Tibial nerve (tissue), 4 donors: ENCODE measurements at places on chromosomes 6 and 20. TPM values are rescaled to one million over a fixed set of nuclear protein-coding genes. Genes with fewer than 3 reads are reported as not detected.

DNA sequence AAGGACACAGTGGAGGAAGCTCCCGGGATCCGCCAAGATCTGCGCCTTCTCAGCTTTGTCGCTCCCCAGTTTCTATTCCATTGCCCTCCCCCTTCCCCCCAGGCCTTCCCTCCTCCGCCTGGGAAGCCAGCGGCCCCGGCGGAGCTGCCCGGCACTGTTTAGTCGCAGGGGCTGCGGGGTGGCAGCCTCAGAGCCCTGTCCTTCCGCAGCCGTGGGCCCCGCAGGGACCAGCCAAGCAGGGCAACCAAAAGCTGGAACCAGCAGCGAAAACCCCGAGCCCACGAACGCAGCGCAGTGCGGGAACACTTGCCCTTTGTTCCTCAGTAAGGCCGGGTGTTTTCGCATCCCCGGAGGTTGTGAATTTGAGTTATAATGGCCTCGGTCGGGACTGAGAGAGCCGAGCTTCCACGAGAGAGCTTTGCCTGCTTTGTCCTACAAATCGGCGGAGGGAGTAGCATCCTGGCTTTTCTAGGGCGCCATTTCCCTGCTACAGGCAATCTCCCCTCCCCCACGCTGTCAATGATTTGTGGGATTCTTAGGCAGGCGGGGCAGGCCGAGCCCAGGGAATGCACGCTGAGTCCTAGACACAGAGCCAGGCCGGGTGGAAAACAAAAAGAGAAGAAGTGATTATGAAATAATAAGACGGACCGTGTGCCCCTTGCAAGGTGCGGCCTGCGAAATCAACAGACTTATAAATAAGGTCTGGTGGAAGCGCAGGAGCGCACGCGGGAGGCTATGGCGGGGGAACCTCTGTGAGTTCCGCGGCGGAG lies 4.0 kb upstream of the TUBB2B start:
- peak; percentile 86 for DNase-seq

DNA sequence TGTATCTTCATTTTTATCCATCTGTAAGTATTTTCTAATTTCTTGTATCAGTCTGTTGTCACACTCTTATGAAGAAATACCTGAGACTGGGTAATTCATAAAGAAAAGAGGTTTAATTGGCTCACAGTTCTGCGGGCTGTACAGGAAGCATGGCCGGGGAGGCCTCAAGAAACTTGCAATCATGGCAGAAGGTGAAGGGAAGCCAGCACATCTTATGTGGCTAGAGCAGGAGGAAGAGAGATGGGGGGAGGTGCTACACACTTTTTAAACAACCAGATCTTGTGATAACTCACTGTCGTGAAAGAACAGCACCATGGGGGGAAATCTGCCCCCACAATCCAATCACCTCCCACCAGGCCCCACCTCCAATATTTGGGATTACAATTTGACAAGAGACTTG lies 10.9 kb upstream of the BCKDHB start:
- DNase-seq: no peak

GRCh38 chr6:150249261-150249660 lies 106.4 kb downstream of the PPP1R14C start:
- DNase-seq: no peak

Gene DEFB132
- 0.66 TPM for total RNA-seq

- DNase-seq: no peak
Measured at GRCh38 chr6:133241086-133241900, at the start of gene EYA4. Gene EYA4, plus strand, starts transcription at chr6:133241357. Its CDS starts 33,424 bp downstream, at chr6:133274781.

- no peak for DNase-seq
Measured at GRCh38 chr6:160391419-160392116, 43.4 kb downstream of the SLC22A3 start.

Gene BPIFB2
- not detected for total RNA-seq

- DNase-seq: no peak
Measured at GRCh38 chr20:55597526-55597925, 407.8 kb downstream of the CBLN4 start.

DNA sequence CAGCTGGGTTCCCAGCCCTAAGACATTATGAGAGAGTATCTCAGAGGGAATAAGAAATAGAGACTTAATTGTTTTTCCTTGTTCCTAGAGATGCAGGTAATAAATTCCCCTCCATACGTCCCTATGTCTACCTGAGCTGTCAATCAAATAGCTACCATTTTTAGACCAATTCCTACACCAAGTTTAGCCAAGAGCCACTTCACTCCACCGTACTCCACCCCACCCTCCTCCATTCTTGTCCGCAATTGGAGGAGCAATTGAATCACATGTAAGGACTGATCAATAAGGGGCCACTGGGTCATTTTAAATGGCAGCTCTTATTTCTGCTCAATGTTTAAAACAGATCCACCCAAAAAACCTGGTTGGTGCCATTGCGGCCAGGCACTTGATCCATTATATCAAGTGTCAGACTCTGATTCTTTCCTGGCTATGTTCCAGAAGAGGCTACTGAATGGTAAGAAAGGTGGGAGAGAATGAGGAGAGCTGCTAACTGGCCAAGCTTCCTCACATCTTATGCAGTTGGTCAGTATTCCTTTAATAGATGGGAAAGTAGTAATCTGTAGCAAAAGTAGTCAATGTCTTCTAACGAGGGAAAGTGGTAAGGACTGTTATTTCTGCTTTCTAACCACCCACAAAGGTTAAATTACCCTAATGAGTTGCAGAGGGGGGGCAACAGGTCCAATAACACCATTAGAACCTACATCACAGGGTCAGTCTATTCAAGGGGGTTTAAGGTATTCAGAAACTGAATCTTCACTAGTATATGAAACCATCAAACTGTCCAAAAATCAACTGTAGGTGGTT lies 34.1 kb downstream of the ARHGAP18 start:
- no peak for DNase-seq

- DNase-seq: no peak
Measured at GRCh38 chr6:112947507-112947906, 600.4 kb downstream of the RFPL4B start.

- no peak for DNase-seq
Measured at GRCh38 chr6:151036869-151037680, 171.6 kb downstream of the MTHFD1L start.

DNA sequence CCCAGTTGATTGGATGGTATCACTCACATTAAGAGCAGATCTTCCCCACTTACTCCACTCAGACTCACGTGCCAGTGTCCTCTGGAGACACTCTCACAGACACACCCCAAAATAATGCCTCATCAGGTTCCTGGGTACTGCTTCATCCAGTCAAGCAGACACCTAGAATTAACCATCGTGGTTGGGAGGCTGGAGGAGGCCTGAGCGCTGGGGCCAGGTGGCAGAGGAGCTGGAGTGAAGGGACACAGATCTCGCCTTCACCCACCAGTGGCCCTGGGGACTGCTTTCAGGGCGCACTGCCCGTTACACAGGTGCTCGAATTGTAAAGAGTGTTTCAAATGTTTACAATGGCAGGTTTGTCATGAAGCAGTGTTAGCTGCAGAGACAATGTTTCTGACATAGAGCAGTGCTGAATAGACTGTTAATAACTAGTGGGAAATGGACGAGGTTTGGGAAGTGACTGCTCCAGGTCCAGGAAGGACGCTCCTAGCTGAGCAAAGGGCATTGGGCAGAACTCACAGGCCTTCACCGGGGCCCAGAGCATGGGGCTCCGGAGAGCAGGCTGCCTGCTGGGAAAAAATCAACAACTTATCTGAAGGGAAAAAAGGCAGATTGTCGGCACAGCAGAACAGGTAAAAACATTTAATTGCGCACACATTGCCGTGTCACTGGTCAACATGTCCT lies 38.4 kb downstream of the TMEM242 start:
- no peak for DNase-seq

DNA sequence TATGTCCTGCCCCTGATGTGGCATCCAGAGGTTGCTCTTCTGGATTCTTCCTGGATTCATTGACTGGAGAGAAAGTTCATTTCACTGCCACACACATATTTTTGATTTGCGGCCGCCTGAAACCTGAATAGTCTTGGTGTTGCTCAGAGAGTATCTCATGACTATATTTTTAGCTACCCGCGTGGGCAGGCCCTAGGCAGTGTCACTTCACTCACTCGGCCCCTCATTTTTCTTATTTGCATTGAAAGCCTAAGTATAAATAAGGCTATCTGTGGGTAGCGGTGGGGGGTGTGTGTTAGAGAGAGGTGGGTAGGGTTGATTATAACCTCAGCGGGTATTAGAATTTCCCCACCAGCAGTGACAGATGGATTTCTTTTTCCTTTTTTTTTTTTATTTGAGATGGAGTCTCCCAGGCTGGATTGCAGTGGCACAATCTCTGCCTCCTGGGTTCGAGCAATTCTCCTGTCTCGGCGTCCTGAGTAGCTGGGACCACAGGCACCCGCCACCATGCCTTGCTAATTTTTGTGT lies 113.5 kb downstream of the JARID2 start:
- no peak for DNase-seq

GRCh38 chr20:47033665-47034064 lies 139.0 kb downstream of the EYA2 start:
- DNase-seq: no peak

DNA sequence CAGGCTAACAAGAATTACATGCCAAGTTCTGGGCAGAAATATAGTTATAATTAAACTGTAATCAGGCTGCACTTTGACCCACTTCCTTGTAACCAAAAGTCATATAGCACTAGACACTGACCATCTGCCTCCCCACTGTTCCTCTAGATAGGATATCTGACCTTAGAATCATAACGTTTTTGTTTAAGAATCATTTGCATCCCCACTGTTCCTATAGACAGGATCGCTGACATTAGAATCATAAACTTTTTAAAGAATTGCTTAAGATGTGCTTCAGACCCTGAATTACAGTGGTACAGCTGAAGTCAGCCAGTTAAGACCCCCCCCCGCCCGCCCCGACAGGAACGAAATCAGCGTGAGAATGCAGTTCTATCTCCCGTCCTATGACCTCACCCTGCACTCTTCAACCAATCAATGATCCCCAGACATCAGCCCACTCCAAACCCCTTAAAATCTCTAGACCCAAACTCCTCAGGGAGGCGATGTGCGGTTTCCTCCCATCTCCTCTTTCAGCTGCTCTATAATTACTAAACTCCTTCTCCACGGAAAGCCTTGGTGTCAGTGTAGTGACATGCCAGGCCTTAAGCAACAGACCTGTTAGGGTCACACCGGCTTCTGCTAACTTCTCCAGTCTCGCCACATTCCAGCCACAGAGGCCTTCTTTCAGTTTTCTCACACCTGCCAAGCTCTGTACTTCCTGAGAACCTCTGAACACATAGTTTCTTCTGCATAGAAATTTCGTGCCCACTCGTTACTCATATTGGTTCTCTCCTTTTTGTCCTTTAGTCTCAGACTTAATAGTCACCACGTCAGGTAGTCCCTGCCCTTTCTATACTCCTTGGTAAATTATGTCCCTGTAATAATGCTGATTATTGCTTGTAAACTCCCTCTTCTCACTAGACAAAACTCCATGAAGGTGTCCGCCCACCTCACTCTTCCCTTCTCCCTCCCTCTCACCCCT lies 93.5 kb downstream of the DTNBP1 start:
- no peak for DNase-seq

Gene GRIK2
- total RNA-seq: 5.4 TPM

- no peak for DNase-seq
Measured at GRCh38 chr20:47125508-47125757, 230.8 kb downstream of the EYA2 start.

Gene STX16
- 70.2 TPM for total RNA-seq

Gene C6orf58
- total RNA-seq: not detected

Gene HLA-DQA1
- total RNA-seq: 17.2 TPM

GRCh38 chr6:79305020-79305419 lies 70.5 kb upstream of the HMGN3 start:
- DNase-seq: no peak

Gene OR2H2
- not detected for total RNA-seq

DNA sequence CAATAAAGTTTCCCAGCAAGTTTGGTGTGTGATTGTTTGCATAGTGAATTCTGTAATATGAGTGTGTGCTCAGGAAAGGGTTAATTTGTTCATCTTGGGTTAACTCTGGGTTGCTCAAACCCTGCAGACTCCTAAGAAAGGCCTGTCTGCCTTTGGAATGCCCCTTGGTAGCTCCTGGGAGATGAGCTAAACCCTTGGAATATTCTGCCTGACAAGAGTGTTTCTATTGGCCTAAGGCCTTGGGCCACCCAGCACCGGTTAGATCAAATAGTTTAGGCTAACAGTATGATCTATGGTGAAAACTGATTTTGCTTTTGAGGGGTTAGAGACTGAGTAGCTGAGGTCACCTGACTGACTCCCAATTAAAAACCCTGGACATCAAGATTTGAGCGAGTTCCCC lies 248.3 kb downstream of the GRM1 start:
- no peak for DNase-seq

GRCh38 chr6:163661272-163661671 lies 246.8 kb downstream of the QKI start:
- DNase-seq: no peak

Gene SLC35D3
- not detected for total RNA-seq

GRCh38 chr6:37021356-37022129 lies 16.1 kb downstream of the FGD2 start:
- DNase-seq: no peak

DNA sequence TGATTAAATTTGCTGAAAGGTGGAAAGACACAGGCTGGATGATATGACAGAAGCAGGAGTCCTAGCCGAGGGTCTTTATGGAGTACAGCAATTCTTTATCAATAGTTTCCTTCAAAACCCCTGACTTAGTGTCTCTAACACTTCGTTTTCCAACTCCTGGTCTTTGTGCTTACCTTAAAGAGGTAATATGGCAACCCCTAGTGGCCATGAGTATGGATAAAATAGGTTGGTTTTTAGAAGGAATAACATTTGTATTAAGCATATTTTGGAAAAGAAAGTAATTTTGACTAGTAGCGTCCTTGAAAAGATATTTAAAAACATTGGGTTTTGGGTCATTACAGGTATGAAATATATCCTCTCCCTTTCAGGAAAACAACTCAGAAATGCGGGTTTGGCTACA lies 51.9 kb downstream of the VGLL2 start:
- no peak for DNase-seq

Gene MCCD1
- total RNA-seq: not detected

DNA sequence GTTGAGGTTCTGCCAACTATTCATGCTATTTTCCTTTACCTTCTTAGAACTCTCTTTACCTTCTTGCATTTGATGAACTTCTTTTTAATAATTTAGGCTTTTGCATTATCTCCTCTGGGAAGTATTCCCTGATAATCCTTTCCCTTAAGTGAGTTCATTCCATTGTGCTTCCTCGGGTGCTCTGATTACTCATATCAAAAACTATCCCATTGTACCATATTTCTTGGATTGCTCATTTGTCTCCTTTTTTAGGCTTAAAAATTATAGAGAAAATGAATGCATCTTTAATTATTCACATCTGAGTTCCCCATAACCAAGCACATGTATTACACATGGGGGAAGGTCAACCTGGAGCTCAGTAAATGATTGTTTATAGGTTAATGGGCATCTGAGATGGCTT lies 2.5 kb downstream of the CALHM4 start:
- DNase-seq: no peak

DNA sequence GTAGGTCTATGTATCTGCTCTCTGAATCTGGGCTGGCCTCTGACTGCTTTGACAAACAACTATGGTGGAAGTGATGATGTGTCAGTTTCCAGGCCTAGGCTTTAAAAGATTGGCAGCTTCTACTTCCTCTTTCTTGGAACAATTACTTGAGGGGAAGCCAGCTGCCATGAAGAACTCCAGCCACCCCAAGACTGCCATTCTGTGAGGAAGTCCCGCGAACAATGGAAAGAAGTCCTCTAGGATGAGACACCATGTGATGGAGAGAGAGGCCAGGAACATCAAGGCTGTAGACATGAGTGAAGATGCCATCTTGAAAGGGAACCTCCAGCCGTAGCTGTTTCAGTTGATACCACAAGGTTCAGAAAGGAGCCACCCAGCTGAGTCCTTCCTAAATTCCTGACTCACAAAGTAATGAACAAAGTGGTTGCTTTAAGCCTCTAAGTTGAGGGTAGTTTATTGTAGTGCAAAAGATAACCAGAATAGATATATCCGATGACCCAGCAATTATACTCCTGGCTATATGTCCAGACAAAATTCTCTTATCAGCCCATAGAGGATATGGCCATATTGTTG lies 15.3 kb upstream of the TCF15 start:
- DNase-seq: no peak

Gene NRM
- total RNA-seq: 6.7 TPM
